T-helper 1 cell (primary cell): ENCODE measurements at places on chromosomes 6 and 20.

DNA sequence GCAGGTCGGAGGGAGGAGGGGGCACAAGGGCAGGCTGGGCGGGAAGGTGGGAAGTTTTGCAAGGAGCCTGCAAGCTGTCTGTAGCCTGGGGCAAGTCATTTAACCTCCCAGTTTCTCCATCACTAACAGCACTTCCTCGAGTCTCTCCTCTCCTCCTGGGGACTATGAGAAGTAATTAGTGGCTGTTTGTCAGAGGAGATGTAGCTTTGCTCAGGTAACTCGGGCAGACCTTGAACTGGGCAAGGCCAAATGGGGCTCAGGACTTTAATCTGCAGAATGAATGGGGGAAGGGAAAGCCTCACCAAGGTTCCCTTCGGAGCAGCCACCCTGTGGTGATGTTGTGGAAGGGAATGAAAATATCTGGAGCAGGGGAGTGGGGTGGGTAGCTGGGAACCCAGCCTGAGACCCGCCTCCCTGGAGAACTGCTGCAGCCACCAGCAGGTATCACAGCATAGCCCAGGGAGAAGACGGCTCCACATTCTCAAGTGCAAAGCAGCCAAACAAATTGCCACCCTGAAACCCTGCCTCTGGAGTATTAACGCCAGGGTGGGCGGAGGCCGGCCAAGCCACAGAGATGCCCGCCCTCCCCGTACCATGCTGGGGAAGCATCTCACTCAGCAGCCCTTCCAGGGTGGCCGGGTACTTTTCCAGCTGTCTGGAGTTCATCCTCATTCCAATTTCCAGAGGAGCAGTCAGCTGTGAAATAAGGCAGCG is 6.1 kb upstream of the LEMD2 start:
- DNase-seq = no peak

GRCh38 chr6:79081663-79082062 is 3.6 kb upstream of the PHIP start:
- no peak for DNase-seq

DNA sequence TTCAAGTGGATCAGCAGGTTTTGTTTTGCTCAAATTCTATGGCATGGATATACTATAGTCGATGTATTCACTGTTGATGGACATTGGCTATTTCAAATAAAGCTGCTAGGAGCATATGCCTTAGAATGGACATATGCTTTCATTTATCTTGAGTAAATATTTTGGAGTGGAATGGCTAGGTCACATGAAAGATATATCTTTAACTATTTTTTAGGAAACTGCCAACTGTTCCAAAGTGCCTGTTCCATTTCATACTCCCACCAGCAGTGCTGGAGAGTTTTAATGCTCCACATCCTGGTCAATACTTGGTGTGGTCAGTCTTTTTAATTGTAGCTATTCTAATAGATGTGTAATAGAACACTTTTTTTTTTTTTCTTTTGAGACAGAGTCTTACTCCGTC is 81.1 kb upstream of the PIM1 start:
- no peak for DNase-seq

DNA sequence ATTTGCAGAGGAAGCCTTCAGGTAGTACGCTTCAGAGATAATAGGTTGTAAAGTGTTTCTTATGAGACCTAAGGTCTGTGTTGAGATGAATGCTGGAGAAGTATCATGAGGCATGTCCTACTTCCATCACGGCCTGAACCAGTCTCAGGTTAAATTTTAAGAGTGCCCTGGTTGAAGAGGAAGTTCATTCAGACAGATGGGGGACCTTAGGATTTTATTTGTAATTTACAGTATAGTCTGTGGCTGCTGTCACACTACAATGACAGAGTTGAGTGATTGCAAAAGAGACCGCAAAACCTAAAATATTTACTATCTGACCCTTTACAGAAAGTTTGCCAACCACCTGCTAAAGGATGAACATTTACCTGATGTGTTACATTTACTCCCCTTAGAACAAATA is 70.9 kb downstream of the UST start:
- no peak for DNase-seq

GRCh38 chr20:992801-993535 is 9.1 kb downstream of the RSPO4 start:
- no peak for DNase-seq

GRCh38 chr6:46058951-46059350 is 43.3 kb upstream of the CLIC5 start:
- no peak for DNase-seq

DNA sequence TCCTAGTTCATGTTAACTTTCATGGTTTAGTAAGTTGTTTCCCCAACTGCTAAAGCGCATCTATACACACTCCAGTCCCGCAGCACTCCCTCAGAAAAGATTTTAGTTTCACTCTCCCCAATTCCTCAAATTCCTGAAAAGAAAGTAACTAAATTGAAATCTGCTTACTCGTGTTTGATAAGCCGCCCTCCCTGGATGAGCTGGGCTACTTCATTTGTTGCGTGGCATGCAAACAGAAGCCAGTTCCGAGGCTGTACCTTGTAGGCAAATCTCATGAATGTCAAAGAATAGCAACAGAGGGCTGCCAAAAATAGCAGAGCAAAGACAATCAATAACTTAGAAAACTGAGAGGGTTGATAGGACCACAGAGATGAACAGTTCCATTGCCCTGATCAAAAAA is 16.9 kb downstream of the MPC1 start:
- no peak for DNase-seq

DNA sequence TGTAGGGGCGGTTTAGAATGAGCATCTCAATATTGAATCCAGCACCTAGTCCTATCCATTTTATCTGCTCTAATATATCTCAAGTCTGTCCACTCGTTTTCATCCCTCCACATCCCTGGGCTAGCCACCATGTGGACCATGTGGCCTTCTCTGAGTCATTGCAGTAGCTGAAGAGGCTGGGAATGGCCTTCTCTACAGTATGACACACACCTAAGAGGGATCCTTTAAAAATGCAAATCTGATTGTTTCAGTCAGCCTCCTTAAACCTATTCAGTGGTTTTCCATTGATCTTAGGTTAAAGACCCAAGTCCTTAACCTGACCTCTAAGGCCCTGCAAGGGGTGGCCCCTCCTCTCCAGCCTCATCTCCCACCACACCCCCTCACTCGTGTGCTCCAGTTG is 9.4 kb downstream of the RING1 start:
- DNase-seq = no peak

GRCh38 chr6:18493925-18494324 is 106.8 kb downstream of the RNF144B start:
- no peak for DNase-seq

DNA sequence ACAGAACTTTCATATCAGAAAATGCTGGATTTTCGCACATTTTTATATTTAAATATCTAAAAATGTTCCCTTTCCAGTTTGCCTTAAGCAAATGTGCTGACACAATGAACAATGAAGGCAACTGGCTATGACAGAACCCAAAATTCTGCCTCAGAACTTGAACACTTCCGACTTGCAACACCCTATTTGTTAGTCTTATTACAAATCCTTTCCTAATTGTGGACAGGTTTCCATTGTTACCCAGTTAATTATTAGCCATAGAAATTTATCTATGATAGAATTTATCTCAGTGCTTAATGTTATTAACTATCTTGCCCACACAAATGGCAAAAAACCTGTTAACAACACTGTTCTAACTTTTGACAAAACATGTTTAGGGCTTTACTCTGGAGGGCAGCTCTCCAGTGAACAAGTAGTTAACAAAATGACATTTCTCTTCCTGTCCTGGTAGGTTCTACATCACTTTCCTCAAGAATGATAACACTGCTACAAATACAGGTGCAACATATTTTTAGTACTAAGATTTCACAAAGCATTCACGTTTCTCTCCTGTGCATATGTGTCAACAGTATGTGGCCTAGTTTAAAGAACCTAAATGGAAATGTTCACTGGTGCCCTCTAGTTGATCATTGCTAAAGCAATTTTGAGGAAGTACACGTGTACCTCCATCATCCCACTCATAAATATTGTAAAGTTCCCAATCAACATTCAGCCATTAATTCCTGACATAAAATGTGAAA is 58.4 kb downstream of the HIVEP2 start:
- DNase-seq = no peak

DNA sequence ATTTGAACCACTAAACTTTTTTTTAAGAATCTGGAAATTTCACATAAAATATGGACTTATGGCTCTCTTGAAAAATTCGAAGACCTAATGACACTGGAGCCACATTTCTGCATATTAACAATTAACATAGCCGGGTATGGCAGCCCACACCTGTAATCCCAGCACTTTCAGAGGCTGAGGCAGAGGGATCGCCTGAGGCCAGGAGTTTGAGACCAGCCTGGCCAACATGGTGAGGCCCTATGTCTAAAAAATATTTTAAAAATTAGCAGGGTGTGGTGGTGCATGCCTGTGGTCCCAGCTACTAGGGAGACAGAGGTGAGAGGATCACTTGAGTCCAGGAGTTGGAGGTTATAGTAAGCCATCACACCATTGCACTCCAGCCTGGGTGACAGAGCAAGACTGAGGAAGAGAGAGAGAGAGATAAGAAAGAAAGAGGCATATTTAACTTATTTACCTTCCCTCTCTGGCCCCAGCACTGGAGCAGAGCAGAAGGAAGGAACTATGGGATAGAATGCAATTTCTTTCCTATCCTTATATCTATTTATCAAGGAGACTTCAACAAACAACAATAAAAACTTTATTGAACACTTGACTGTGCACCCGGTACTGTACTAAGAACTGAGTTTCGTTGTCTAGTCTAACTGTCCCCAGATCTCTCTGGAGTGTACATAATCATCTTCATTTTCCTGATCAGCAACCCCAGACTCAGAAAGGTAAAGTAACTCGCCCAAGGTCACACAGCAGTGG is 63.6 kb upstream of the EYA2 start:
- DNase-seq = no peak

DNA sequence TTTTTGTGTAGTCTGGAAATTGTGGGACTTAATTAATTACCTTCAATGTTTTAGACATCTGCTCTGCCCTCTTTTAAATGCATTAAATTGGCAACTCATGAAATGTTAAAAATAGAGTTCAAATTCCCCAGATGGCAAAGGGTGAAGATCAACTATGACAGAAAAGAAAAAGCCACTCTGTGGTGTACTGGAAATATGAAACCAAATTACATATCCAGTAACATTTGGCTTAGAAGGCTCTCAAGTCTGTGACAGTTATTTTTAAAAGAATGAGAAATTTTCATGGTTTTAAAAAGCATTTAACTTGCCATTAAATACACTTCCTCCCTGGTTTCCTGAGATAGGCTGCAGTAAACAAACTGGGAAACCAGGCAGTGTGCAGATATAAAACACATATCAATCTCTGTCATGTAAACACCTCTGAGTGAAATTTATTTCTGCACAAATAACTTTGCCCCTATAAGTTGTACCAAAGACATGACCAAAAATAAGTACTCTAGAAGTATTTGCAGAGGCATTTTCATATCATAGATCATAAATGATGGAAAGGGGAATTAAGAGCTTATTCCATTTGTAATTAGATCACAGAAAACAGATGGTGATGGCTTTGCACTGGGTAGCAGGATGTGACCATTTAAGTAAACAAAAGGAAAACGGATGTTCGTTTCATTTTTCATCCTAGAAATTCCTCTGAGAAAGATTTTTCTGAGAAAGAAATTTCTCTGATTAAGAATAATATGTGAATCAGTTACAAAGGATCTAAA is 360.1 kb downstream of the SAMD5 start:
- no peak for DNase-seq

- no peak for DNase-seq
Measured at GRCh38 chr6:47736083-47736700, 37.8 kb downstream of the ADGRF4 start.

GRCh38 chr20:33262658-33263065 is 20.4 kb upstream of the BPIFB1 start:
- DNase-seq = no peak

DNA sequence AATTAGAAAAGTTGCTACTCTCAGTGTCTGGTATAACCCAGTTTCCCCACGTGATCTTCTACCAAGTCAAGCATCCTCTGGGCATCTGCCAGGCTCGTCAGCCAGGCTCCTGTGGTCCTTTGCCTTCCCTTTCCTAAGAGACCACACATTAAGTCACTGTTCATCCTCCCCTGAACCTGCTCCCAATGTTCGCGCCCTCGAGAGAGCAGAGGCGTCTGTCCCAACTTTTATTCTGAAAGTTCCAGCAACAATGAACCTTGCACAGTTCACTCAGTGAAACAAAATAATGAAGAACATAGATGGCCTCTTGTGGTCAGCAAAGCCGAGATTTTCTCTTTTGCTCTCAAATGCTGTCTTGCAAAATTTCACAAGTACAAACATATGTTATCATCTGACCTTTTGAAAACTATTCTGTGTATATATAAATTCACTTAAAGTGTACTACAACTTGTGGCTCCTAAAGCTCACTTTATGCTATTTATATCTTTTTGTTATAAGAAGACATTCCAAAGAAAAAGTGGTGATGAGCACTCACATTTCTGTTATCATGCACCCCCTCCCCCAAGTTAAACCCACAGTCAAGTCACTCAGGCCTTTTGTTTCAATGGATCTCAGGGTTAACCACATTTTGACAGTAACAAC is 39.2 kb upstream of the NHSL1 start:
- DNase-seq = no peak

DNA sequence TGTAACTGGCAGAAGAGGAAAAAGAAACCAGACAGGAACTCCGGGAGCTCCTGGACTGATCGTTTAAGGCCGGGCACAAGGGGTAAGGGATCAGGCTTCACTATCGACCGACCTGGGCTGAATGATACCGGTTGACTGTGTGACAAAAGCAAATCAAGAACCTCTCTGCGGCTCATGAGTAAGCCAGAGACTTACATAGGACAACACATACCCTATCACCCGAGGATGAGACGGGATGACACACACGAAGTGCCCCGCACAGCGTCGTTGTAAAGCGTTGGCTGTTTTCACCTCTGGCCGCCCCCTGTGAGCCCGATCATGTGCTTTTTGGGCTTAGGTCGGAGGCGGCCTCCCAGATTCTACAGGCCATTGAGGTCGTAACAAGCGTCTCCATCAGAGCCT is 695 bp upstream of the TGIF2 start:
- DNase-seq = peak; percentile 56

DNA sequence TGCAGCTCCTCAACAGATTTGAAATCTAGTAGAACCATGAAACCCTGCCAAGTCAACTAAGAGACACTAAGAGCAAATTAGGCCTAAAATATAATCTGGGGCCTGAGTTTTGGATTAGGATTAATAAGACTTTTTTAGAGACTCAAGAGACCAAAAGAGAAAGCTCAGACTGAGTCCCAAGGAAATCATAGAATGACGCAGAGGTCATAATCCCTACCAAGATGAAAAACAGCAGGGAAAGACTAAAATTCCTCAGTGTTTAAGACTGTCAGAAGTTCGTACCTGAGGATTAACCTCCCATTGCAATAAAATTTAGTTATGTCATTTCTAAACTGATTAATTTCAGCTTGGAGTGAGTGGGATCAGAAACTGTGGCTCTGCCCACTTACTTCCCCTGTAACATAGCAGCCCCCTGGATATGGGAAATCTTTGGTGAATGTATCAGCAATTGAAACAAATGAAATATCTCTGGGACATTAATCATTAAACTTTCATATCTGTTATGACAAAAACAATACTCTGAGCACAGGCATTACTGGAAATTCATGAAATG is 200.3 kb downstream of the EDN1 start:
- no peak for DNase-seq
